ENCODE measurements at places on chromosomes 16 and 17. TPM values are rescaled to one million over a fixed set of nuclear protein-coding genes. Genes with fewer than 3 reads are reported as not detected.

The HOXB5 gene
- not detected for total RNA-seq

The BLMH gene
- total RNA-seq: 48.5 TPM

The ASPHD1 gene
- total RNA-seq: 9.4 TPM

The TBC1D3K gene
- total RNA-seq: not detected

The GUCY2D gene
- under 0.01 TPM for total RNA-seq

- no peak for DNase-seq
Measured at GRCh38 chr16:79101491-79101890, 499.0 kb downstream of the MAF start.

GRCh38 chr17:67528751-67529436 is 151.8 kb downstream of the PITPNC1 start:
- no peak for DNase-seq

DNA sequence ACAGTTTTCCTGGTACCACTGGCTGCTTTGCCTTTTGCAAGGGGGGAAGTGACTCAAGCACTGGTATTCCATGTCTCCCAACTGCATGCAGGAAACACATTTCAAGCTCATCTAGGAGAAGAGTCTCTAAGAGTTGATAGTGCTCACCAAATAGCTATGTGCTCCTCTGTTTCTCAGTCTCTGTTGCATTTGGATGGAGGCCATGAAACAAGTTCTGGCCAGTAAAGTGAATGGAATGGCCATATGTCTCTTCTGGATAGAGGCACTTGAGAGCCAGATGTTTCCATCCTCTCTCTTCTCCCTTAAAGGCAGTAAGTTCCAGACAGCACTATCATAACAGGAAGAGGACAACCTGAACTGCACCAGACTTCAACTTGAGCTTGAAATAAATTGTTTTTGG is 60.6 kb downstream of the C16orf82 start:
- DNase-seq: no peak

GRCh38 chr17:34241062-34241461 is 14.0 kb upstream of the CCL2 start:
- no peak for DNase-seq

GRCh38 chr17:31693433-31694220 is 165.4 kb downstream of the COPRS start:
- DNase-seq: no peak

- DNase-seq: no peak
Measured at GRCh38 chr16:69918241-69918640, 32.9 kb upstream of the CLEC18A start.
